ENCODE measurements at places on chromosomes 2 and 18. TPM values are rescaled to one million over a fixed set of nuclear protein-coding genes. Genes with fewer than 3 reads are reported as not detected.

The PSD4 gene
- total RNA-seq: 17.8 TPM

The TLX2 gene
- not detected for total RNA-seq

The NYAP2 gene
- 2.0 TPM for total RNA-seq

The AQP12B gene
- total RNA-seq: not detected

The CHCHD5 gene
- 19.0 TPM for total RNA-seq

The NAT8 gene
- not detected for total RNA-seq

The SCN2A gene
- total RNA-seq: 0.63 TPM

The GPC1 gene
- total RNA-seq: 32.3 TPM

GRCh38 chr2:64582774-64583340 is 58.7 kb downstream of the AFTPH start:
- H3K4me1 ChIP-seq: no peaks in the 10 kb centered on the region
- H3K36me3 ChIP-seq: peaks cover 3% of the 10 kb centered on the region
- no peak for DNase-seq
- H3K27ac ChIP-seq: no peak overlapping the region

DNA sequence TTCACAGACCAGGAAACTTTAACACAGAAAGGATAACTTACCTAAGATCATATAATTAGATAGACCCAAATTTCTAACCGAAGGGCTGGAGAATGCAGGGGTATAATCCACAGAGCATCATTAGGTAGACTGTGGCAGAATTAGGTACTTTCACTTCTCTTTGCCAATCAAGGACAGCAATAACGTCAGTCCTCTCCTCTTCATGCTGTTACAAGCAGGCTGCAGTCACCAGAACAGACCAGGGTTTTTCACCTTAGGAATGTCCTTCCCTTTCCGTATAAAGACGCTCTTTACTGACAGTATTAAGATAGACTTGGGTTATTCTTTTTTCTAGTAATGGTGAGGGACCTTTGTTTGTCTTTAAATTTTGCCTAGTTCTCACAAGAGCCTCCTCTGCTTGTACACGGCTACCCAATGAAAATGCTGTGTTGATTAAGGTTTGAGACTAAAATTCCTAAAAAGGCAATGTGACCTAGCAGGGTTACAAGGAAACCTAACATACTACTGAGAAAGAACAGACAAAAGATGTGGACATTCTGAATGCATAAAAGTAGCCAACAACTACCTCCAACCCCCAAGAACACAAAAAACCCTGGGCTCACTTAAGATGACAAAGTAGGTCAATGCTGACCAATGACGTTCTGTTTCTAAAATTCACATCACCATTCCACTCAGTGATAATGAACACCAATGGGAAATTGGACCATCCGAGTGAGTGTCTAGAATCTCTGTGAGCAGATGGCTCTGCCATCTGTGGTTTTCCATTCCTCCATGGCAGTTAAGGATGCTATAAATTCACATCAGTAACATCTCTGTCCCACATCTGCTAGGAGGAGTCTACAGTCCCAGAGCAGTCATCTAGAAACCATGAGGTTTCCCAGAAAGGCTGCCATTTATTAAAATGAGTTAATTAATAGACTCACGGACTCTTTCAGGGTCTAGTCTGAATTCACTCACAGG is 2.1 kb downstream of the PDIA6 start:
- no peak overlapping the region for H3K4me3 ChIP-seq
- H3K27ac ChIP-seq: no peak overlapping the region
- H3K4me1 ChIP-seq: no peaks in the 10 kb centered on the region
- DNase-seq: no peak

- H3K4me3 ChIP-seq: no peak overlapping the region
- H3K36me3 ChIP-seq: no peaks in the 10 kb centered on the region
- H3K4me1 ChIP-seq: no peaks in the 10 kb centered on the region
- H3K27ac ChIP-seq: no peak overlapping the region
- no peak for DNase-seq
Observed at GRCh38 chr2:60745330-60745729, 10.7 kb upstream of the PAPOLG start.

GRCh38 chr2:170224692-170225294 is 46.8 kb downstream of the MYO3B start:
- H3K27ac ChIP-seq: no peak overlapping the region
- H3K4me3 ChIP-seq: no peak overlapping the region
- no peaks in the 10 kb centered on the region for H3K4me1 ChIP-seq

GRCh38 chr18:38545071-38545470 is 979.5 kb upstream of the CELF4 start:
- H3K27me3 ChIP-seq: no peaks in the 10 kb centered on the region
- DNase-seq: no peak
- H3K36me3 ChIP-seq: no peaks in the 10 kb centered on the region
- no peaks in the 10 kb centered on the region for H3K4me1 ChIP-seq

GRCh38 chr2:3396920-3397559 is 17.5 kb downstream of the TRAPPC12 start:
- no peaks in the 10 kb centered on the region for H3K4me1 ChIP-seq
- no peak overlapping the region for H3K4me3 ChIP-seq
- H3K36me3 ChIP-seq: peaks cover 8% of the 10 kb centered on the region
- DNase-seq: no peak
- no peaks in the 10 kb centered on the region for H3K27me3 ChIP-seq

DNA sequence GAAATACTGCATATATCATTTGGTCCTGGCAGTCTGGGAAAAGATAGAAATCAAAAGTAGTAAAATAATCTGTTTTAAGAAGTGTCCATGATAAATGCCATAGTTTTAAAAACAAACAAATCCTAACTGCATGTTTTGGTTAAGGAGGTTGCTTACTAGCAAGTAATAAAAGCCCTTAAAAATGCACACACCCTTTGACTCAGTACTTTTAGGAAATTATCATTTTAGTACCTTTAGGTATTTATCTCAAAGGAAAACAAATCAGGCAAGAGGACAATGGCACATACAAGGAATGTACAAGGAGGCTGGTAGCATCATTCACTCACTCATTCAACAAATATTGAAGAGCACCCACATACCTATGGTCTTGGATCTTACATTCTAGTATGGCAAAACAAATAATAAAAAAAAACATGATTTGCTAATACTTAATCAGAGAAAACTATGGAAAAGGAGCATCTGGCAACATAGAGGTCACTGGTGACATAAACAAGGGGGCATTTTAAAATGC is 67.6 kb downstream of the OLA1 start:
- DNase-seq: no peak
- H3K27ac ChIP-seq: no peak overlapping the region
- H3K4me3 ChIP-seq: no peak overlapping the region
- no peaks in the 10 kb centered on the region for H3K4me1 ChIP-seq

- H3K4me3 ChIP-seq: no peak overlapping the region
- no peaks in the 10 kb centered on the region for H3K36me3 ChIP-seq
- no peak overlapping the region for H3K27ac ChIP-seq
- H3K4me1 ChIP-seq: peaks cover 2% of the 10 kb centered on the region
- no peak for DNase-seq
Observed at GRCh38 chr2:151083856-151084795, 177.5 kb downstream of the RBM43 start.

- H3K4me3 ChIP-seq: no peak overlapping the region
- H3K27me3 ChIP-seq: no peaks in the 10 kb centered on the region
Observed at GRCh38 chr18:53796040-53796729, 428.3 kb downstream of the MBD2 start.

GRCh38 chr2:120293096-120294007 is 40.7 kb downstream of the RALB start:
- H3K27ac ChIP-seq: no peak overlapping the region
- H3K36me3 ChIP-seq: peaks cover 4% of the 10 kb centered on the region
- no peak overlapping the region for H3K4me3 ChIP-seq
- DNase-seq: no peak
- H3K4me1 ChIP-seq: no peaks in the 10 kb centered on the region
- H3K27me3 ChIP-seq: no peaks in the 10 kb centered on the region

DNA sequence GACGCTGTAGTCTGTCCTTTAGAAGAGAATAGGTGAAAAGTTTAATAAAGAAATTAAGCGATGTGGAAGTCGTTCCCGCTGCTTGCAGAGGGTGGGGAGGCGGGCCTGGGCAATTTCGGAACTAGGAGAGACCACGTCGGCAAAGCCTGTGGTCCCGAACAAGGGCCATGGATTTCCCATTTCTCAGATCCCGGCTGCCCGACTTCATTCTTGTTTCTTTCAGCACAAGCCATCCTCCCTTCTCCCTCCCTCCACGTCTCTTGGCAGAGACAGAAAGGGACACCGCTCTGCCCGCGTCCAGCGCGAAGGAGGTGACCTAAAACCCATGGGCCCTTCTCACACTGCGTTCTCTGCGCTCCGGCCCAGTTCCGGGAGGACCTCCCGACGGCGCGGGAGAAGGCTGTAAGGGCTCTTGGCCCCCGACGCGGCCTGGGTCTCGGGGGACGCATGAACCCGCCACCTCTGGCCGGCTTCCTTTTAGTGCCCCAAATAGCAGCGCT is 2.2 kb upstream of the BCL2L11 start:
- DNase-seq: no peak
- no peak overlapping the region for H3K4me3 ChIP-seq
- no peaks in the 10 kb centered on the region for H3K36me3 ChIP-seq
- no peaks in the 10 kb centered on the region for H3K4me1 ChIP-seq
- no peak overlapping the region for H3K27ac ChIP-seq
- no peaks in the 10 kb centered on the region for H3K27me3 ChIP-seq

DNA sequence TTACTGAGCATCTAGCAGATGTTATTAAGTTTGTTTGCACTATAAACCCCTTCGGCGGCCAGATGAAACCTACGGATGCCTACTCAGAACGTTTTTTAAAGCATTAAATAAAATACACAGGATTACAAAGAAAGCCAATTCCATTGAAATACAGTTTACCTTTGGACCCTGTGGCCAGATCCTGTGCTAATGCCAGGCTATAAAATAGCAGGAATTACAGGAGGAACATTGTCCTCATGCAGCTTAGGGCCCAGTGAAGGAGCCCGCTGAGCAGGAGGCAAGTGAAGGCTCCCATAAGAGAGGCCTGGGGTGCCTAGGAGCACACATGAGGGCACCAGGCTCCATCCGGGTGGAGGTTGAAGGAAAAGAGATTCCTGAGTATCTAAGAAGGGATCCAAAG is 310.4 kb downstream of the MTX2 start:
- H3K27me3 ChIP-seq: no peaks in the 10 kb centered on the region
- DNase-seq: no peak
- no peaks in the 10 kb centered on the region for H3K36me3 ChIP-seq
- no peak overlapping the region for H3K27ac ChIP-seq

DNA sequence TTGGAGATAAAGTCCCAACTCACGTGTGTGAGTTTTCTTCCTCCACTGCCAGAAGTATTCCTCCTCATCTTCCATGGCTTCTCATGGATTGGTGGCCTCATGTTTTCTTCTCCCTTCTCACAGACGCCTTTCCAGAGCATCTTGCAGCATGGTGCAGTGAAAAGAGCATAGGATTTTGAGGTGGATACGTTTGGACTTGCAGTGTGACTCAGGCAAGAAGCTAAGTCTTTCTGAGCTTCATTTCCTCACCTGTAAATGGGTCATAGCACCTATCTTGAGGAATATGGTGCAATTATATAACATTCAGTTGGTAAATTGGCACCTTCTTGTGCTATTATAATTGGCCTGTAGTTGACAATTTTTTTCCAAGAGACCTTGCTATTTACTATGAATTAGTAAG is 247.6 kb downstream of the RDH14 start:
- no peak overlapping the region for H3K27ac ChIP-seq
- no peaks in the 10 kb centered on the region for H3K36me3 ChIP-seq
- H3K4me3 ChIP-seq: no peak overlapping the region
- H3K4me1 ChIP-seq: peaks cover 2% of the 10 kb centered on the region
- DNase-seq: no peak

DNA sequence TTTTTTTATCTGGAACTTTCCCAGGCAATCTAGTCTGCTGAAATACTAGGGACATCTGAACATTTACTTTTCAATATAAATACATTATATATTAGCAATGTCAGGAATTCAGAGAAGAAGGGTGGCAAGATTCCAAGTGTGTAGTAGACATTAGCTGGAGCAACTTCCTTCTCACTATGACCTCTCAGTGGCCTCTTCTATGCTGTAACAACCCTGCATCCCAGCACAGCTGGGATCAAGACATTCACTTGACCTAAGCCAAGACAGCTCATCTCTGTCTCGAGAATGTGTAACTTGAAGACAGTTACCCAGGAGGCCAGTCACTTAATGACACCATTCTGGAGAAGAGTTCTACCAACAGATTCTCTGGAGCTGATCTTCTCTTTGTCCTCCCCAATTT is 61.7 kb upstream of the RALBP1 start:
- no peaks in the 10 kb centered on the region for H3K27me3 ChIP-seq
- H3K27ac ChIP-seq: no peak overlapping the region
- no peaks in the 10 kb centered on the region for H3K4me1 ChIP-seq
- no peaks in the 10 kb centered on the region for H3K36me3 ChIP-seq
- no peak overlapping the region for H3K4me3 ChIP-seq

DNA sequence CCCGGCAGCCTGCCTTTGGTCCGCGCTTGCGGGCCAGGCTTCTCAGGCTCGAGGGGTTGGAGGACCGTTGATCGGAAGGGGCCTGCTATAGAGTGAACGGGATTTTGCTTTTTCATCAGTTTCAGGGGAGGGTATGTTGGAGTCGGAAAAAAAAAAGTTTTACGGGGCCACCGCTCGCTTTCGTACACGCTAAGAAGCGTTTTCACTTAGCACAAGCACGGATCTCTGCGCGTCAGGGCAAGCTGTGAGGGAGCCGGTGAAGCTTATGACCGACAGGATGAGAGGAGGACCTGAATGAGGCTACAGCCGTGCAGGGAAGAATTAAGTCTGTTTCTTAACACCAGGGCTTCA is 443 bp downstream of the CPSF3 start:
- H3K4me1 ChIP-seq: peaks cover 5% of the 10 kb centered on the region
- no peaks in the 10 kb centered on the region for H3K27me3 ChIP-seq
- peak overlapping the region; percentile 18 for H3K27ac ChIP-seq

DNA sequence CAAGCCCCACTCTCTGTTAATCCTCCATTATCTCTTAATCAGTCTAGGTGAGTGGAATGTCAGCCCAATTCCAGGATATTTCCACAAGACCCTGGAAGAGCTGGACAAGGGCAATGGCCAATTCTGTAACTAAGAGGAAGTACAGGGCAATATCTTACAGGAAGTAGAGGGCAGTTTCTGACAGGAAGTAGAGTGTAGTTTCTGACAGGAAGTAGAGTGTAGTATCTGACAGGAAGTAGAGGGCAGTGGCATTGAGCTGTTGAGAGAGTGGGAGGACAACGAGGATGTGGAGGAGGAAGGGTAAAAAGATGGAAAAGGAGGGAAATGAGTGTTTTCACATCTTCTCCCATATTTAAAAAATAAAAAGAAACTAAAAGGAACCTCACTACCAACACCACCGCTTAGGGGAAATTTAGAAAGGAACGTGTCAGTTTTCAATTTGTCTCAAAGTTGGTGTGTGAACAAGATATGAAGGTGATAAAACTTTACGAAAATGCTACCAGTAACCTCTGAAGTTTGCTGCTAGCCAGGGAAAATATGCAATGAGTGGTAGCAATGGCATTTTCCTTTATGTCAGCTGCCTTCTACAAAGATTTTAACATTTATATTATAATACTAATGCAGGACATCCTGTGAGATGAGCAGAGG is 430.9 kb upstream of the HNRNPA3 start:
- DNase-seq: no peak
- H3K36me3 ChIP-seq: no peaks in the 10 kb centered on the region
- peaks cover 3% of the 10 kb centered on the region for H3K4me1 ChIP-seq
- H3K27ac ChIP-seq: no peak overlapping the region

- H3K4me1 ChIP-seq: peaks cover 5% of the 10 kb centered on the region
- DNase-seq: peak; percentile 92
- no peaks in the 10 kb centered on the region for H3K36me3 ChIP-seq
- H3K27ac ChIP-seq: peak overlapping the region; percentile 88
- H3K4me3 ChIP-seq: no peak overlapping the region
Observed at GRCh38 chr2:102050854-102051391, 59.2 kb downstream of the IL1R2 start.
